HCT116 (cell line): ENCODE measurements at places on chromosomes 3 and 15. TPM values are rescaled to one million over a fixed set of nuclear protein-coding genes. Genes with fewer than 3 reads are reported as not detected.

GRCh38 chr15:55348281-55348778, 29.3 kb downstream of the PIGB start:
- H3K4me3 ChIP-seq = no peak overlapping the region
- no peak for DNase-seq
- no peaks in the 10 kb centered on the region; the same call in 1 of the 2 replicates for H3K36me3 ChIP-seq
- no peak overlapping the region for H3K27ac ChIP-seq
- no peaks in the 10 kb centered on the region for H3K27me3 ChIP-seq

The BHLHE40 gene
- total RNA-seq = 81.6 TPM

GRCh38 chr15:101523560-101523940, 34.0 kb upstream of the PCSK6 start:
- H3K27me3 ChIP-seq = no peaks in the 10 kb centered on the region
- 0 out of 2 replicates have a peak, but pooled peaks cover 2% of the 10 kb centered on the region for H3K4me1 ChIP-seq
- H3K4me3 ChIP-seq = no peak overlapping the region
- no peak for DNase-seq

The MCTP2 gene
- 12.9 TPM for total RNA-seq

The GOLGA8O gene
- 0.49 TPM for total RNA-seq

DNA sequence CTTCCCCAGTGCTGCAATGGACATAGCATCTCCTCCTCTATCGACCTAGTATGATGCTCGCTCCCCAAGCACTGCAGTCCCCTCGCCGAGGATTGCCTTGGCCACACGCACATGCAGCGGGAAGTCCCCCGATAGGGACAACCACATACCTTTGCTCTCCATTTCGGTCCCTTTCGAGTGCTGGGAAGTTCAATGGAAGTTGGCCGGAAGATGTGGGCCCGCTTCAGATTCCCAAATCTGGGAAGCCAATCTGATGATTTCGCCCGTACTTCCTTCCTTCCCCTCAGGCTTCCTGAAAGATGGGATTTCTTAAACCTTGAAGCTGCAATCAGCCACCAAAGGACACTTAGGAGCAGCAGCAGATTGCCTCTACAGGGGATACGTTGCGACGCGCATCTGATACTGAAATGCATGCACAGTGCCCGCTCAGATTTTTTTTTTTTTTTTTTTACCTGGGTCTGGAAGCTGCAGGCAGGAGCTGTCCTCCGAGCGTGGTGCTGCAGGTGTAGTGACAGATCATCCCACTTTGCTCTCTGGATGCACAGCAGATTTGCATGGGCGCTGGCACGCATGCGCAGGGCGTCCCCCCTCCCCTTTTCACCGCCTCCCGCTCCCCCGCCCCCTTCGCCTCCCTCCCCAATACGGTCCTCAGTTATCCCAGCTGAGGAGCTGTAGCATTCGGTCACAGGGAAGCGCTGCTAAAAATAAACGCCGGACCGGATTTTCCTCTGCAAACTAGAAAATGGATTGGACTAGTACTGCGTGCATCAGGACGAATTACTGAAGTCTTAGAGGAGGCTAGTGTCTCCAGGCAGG, at the start of gene FGF12:
TSS of gene FGF12 (minus strand) at position 510 of the 816 bp plus-strand sequence.
- no peak for DNase-seq
- H3K27ac ChIP-seq = no peak within 1 kb of the TSS
- peaks cover 26% of the 10 kb centered on the region for H3K27me3 ChIP-seq
- no peaks in the 10 kb centered on the region for H3K36me3 ChIP-seq
- H3K4me3 ChIP-seq = no peak within 1 kb of the TSS
- H3K4me1 ChIP-seq = no peaks in the 10 kb centered on the region

GRCh38 chr3:69014022-69014580, 617 bp upstream of the EOGT start:
- no peaks in the 10 kb centered on the region for H3K27me3 ChIP-seq
- peaks cover 4% of the 10 kb centered on the region for H3K4me1 ChIP-seq
- H3K27ac ChIP-seq = peak overlapping the region; percentile 90
- DNase-seq = no peak

The WDR53 gene
- total RNA-seq = 14.8 TPM

- H3K36me3 ChIP-seq = no peaks in the 10 kb centered on the region
- H3K4me3 ChIP-seq = no peak overlapping the region
- H3K27me3 ChIP-seq = no peaks in the 10 kb centered on the region
- no peak for DNase-seq
These were observed 66.7 kb downstream of the BOC start for GRCh38 chr3:113277941-113278598.

- H3K4me1 ChIP-seq = no peaks in the 10 kb centered on the region
- no peaks in the 10 kb centered on the region for H3K36me3 ChIP-seq
- no peak overlapping the region for H3K27ac ChIP-seq
- peak; percentile 48 for DNase-seq
- H3K4me3 ChIP-seq = no peak overlapping the region
- H3K27me3 ChIP-seq = no peaks in the 10 kb centered on the region
These were observed 67.1 kb upstream of the MCTP2 start for GRCh38 chr15:94164202-94164807.

DNA sequence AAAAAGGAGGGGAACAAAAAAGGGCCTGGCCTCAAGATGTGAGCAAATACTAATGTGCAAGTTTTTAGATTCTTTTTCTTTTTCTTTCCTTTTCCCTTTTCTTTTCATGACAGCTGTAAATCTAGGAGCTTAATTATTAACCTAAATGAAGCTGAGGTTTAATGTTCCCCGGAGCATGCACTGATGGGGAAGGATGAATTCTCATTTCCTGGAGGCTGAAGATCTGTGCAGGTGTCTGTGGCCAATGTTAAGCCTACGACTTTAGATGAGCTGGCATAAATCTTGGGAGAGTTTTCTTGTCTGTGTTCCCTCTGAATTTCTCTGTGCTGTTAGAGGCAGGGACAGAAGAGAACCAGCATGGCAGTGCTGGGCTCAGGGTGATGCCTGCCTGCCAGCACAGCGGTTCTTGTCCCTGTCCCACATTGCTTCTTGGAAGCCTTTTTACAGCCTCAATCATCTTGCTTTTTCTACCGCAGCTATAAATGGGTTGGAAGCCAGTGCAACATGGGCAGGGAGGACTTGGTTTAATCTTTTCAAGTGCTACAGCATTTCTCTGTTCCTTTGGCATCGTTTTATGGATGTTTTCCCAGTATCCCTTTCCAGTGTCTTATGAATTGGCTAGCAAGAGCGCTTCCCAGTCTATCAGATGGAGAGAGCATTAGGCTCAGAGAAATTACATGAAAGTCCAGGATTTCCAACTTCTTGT, 119.1 kb downstream of the ATG7 start:
- H3K36me3 ChIP-seq = no peaks in the 10 kb centered on the region
- DNase-seq = no peak
- H3K4me1 ChIP-seq = no peaks in the 10 kb centered on the region
- H3K27me3 ChIP-seq = no peaks in the 10 kb centered on the region
- no peak overlapping the region for H3K27ac ChIP-seq

GRCh38 chr3:120852412-120852811, 55.6 kb upstream of the STXBP5L start:
- no peaks in the 10 kb centered on the region for H3K4me1 ChIP-seq
- no peaks in the 10 kb centered on the region for H3K36me3 ChIP-seq
- no peak overlapping the region for H3K4me3 ChIP-seq
- no peak for DNase-seq
- H3K27me3 ChIP-seq = no peaks in the 10 kb centered on the region

The AADACL2 gene
- not detected for total RNA-seq

DNA sequence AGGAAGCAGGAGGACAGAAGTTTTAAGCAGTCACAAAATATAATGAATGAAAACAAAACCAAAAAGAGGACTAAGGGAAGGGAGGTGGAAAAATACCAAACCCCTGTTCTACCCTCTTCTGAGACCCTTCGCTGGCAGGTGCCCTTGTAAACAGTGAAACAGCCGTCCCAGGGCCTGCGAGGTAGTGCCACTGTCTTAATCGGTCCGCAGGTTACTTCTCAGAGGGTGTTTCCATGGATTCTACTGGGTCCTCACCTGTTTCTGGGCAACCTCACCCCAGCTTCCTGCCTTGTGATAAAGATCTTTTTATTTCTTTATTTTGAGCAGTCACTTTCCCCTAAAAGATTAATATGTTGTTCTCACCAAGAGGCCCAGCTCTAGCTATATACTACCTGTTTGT, 65.3 kb downstream of the SLC30A4 start:
- DNase-seq = no peak
- 0 out of 2 replicates have a peak overlapping the region, but pooled peaks have one; percentile 15 for H3K4me3 ChIP-seq
- H3K27me3 ChIP-seq = no peaks in the 10 kb centered on the region
- peaks cover 28% of the 10 kb centered on the region for H3K4me1 ChIP-seq

- DNase-seq = no peak
- H3K36me3 ChIP-seq = no peaks in the 10 kb centered on the region
- no peaks in the 10 kb centered on the region for H3K27me3 ChIP-seq
- no peak overlapping the region for H3K4me3 ChIP-seq
- H3K4me1 ChIP-seq = no peaks in the 10 kb centered on the region
These were observed 180.5 kb downstream of the MCTP2 start for GRCh38 chr15:94411846-94412245.

The LRRC34 gene
- total RNA-seq = not detected

- H3K36me3 ChIP-seq = no peaks in the 10 kb centered on the region
- DNase-seq = no peak
- H3K4me3 ChIP-seq = no peak overlapping the region
- H3K27me3 ChIP-seq = no peaks in the 10 kb centered on the region
These were observed 928.8 kb upstream of the ALCAM start for GRCh38 chr3:104437891-104438290.

GRCh38 chr15:52008698-52009434, 10.2 kb upstream of the MAPK6 start:
- no peak overlapping the region for H3K4me3 ChIP-seq
- no peak for DNase-seq
- no peaks in the 10 kb centered on the region for H3K36me3 ChIP-seq
- H3K27ac ChIP-seq = no peak overlapping the region

The GOLGA8K gene
- total RNA-seq = 3.3 TPM
